Fibroblast of upper back skin (primary cell): ENCODE measurements at places on chromosomes 4 and X.

- no peak for DNase-seq
These were observed 189.9 kb upstream of the PGRMC2 start for GRCh38 chr4:128477540-128477939.

DNA sequence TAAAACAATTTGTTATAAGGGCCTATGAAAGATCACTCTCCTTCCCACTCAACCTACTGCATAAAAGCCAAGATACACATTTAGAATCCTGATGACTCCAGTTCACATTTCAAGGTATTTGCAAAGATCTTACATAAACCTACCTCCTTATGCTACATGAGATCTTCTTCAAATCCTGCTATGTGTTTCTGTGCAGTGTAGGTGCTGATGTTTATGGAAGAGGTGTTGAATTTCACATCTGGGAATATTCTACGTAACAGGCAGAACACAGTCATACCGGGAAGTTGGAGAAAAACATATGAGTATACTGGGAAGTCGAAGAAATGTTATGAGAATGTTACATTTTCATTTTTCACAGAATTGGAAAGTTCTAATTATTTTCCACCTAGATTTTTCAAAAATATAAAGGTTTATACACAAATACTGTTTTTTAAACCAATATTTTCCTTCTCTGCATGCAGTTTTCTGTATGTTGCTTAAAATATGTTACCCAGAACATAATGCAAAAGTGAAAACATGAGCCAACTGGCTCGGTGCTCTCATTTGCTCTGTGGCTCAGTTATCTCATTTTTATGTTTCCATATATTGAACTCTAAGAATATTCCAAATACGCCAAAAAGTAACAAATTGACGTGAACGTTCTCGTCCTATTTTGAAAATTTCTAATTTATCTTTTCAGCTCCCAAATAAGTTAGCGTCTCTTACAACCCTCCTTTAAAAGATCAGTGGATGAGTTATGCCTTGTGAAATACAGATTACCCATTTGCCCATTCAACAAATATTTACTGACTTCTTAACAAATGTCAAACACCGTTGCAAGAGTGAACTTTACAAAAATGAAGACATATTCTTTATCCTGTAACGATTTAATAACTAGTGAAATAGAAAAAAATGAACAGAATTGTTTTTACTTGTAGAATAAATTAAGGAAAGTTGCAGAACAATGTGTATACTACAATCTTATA is 899.3 kb downstream of the STIM2 start:
- peak; percentile 20 for DNase-seq

DNA sequence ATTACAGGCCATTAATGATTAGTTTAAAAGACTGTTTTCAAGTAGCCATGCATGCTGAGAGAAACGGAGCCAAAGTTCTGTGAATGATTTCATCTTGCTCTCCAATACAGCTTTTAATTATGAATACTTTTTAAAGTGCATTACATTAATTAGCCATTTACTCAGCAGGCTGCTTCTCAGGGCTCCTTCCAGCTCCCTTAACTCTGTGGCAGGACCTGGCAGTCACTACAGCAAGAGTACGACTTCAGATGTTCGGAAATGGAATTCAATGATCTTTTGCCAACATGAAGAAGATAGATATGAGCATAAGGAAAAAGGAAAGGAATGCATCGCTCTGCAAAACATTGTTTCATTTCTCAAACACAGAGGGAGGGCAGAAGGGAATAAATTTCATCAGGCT is 987.2 kb downstream of the PDHA2 start:
- peak; percentile 25 for DNase-seq

GRCh38 chrX:15973299-15973698 is 118.7 kb upstream of the AP1S2 start:
- peak; percentile 8 for DNase-seq

- DNase-seq = no peak
These were observed 824 bp downstream of the TBC1D14 start for GRCh38 chr4:6910340-6910959.

DNA sequence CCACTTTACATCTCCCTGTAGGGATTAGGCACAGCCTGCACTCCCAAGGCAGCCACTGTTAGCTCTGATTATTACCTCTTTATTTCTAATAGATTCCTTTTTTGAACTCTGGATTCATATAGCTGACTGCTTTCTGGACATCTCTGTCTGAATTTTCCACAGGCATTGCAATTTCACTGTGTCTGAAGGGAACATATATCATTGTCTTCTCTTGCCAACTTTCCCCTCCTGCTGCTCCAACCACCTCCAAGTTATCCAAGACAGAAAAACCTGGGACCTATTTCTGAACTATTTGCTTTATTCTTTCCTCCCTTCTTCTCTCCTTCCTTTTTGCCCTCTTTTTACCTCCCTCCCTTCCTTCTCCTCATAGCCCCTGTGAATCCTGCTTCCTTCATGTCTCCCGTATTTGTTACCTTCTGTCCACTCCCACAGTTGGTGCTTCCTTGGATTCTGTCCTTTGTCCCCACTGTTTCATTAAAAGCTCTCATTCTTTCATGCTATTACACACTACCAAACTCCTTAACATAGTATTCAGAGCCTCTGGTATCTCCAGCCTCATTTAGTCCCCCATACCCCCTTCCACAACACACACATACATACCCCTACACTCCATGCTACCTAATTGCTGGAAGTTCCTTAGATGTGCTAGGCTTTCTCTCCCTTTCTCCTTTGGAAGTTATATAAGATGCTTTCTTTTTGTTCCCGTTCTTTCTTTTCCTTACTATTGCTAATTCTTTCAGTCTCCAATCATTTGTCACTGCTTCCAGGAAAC is 34.7 kb downstream of the FGF2 start:
- DNase-seq = no peak

DNA sequence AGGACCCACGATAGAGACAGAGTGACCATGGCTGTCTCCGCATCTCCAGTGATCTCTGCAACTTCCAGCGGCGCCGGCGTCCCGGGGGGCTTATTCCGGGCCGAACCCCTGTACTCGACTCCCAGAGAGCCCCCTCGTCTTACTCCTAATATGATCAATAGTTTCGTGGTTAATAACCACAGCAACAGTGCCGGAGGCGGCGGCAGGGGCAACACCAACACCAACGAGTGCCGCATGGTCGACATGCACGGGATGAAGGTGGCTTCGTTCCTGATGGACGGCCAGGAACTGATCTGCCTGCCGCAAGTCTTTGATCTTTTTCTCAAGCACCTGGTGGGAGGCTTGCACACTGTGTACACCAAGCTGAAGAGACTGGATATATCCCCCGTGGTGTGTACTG is 343 bp downstream of the DACH2 start:
- DNase-seq = no peak

DNA sequence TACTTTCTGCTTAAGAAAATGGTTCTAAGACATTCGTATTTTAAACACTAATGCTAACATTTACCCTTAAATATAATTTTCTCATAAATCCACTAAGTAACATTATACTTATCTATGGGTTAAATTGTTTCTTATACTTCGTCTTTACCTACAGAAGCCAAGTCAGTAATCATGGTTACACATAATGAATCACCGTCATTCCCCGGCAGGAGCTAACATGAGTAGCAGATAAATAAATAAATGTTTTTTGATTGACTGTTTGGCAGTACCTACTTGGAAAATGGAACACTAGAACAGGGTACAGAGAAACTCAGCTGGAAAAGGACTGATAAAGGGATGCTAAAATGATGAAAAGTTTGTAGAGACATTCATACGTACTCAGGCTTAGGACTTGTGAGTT is 430.4 kb downstream of the ACTRT1 start:
- no peak for DNase-seq

- no peak for DNase-seq
These were observed 22.6 kb upstream of the STBD1 start for GRCh38 chr4:76283900-76284299.

DNA sequence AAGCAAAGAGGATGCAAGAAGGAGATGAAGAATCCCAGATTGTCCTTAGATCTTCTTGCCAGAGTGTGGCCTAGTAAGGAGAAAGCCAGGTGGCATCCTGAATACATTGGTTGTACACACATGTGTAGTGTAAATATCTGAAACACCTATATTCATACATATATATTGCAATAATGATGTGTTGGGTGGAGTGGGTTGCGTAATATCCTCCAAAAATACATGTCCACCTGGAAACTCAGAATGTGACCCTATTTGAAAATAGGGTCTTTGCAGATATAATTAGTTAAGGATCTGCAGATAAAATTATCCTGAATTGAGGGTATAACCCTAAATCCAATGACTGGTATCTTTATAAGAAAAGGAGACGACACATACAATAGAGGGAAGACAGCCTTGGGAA is 216.3 kb downstream of the NLGN4X start:
- no peak for DNase-seq

- no peak for DNase-seq
These were observed 85.2 kb downstream of the COX18 start for GRCh38 chr4:72984351-72984750.

DNA sequence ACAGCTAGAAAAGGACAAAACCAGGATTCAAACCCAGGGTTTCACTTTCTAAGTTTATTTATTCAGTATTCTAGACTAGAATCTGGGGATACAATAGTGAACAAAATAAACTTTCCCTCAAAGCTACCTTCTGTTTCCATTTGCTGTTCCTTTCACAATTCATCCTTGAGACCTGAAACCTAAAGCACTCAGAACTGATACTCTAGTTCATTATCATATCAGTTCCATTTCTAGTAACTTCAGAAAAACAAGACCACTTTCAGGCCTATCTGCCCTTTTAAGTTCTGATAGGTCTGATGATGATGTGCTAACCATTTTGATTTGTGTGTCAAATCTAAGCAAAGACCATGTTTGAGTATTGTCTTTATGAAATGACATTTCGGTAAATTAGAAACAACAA is 7.8 kb upstream of the XK start:
- no peak for DNase-seq

DNA sequence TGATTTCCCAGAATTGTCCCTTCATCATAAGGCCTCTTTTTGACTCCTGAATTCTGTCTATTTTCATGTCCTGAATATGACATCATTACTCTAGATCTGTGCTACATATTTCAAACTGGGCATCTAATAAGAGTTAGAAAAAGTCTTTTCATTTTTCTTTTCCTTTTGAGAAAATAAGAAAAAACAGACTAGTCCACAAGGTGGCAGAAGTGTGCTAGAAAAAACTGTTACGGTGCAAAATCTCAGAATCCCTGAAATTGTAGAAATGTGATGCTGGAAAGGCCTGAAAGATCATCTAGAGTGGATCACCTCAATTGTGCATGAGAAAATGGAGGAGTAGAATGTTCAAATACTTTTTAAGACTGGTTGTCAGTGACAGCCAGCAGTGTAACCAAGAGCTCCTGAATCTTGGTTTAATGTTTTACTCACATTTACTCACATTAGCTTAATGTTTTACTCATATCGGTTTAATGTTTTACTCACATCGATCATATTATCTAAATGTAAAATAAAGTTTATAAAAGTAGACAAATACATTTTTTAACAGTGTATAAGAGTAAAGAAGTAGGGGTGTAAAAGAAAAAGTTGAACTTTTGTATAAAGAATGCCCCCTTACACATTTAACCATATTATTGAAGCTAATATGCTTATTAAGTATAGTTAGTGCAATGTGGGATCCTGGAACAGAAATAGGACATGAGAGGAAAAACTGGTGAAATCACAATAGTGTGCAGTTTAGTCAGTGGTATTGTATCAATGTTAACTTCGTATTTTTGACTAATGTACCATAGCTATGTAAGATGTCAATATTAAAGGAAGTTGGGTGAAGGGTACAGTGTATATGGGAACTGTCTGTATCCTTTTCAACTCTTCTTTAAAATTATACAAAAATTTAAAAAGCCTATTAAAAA is 15.2 kb downstream of the ASB11 start:
- DNase-seq = no peak

GRCh38 chrX:17744896-17745523 is 7.7 kb downstream of the SCML1 start:
- no peak for DNase-seq

- no peak for DNase-seq
These were observed 55.1 kb downstream of the CPZ start for GRCh38 chr4:8647626-8648025.

- DNase-seq = peak; percentile 67
These were observed 219.2 kb downstream of the KIT start for GRCh38 chr4:54877006-54877405.

- DNase-seq = no peak
These were observed 7.2 kb upstream of the IRF2 start for GRCh38 chr4:184481544-184481943.

DNA sequence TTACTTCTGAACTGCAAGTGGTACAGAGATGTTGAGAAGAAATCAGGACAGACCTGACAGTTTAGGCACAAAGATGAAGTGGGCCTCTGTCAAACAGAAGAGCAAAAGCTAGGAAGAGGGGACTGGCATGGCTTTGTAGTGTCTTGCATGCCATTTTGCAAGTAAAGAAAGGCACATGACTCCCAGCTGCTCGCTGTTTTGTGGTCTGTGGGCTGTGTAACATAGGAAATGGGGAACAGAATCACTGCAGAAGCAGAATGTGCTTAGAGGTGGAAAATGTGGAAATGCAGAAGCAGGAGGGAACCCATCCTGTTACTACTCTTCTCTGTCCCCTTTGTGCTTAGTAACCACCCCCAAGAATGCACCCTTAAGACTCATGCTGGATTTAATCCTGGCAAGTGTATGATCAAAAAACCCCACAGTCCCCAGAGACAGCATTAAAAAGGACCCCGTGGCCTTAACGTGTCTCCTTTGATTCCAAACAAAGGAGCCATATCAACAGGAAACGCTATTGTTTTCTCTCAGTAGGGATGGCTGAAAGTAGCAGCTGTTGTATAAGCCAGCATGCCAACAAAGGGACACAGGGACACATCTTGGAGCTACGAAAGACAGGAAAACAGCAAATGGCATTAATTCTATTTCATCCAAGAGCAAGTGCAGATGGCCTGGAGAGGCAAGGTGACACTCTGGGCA is 177.6 kb upstream of the GLRA2 start:
- no peak for DNase-seq

DNA sequence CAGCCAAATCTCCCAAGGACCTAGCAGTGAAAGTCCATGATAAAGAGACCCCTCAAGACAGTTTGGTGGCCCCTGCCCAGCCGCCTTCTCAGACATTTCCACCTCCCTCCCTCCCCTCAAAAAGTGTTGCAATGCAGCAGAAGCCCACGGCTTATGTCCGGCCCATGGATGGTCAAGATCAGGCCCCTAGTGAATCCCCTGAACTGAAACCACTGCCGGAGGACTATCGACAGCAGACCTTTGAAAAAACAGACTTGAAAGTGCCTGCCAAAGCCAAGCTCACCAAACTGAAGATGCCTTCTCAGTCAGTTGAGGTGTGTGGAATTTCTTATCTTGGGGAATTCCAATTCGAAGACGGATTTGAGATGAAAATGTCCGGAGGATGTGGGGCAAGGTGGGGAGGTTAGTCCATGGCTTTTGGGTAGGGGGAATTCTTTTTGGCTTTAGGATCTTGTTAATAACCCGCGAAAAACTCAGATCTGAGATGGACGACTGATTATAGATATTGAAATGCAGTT is 112.5 kb downstream of the AFF1 start:
- no peak for DNase-seq

GRCh38 chrX:82961129-82961528 is 547.0 kb upstream of the POU3F4 start:
- DNase-seq = no peak

- DNase-seq = peak; percentile 72
These were observed 743.8 kb upstream of the INTU start for GRCh38 chr4:126888968-126889367.

GRCh38 chr4:58983887-58984286 is 1873.7 kb upstream of the IGFBP7 start:
- no peak for DNase-seq
